ENCODE measurements at places on chromosomes 3 and 15. TPM values are rescaled to one million over a fixed set of nuclear protein-coding genes. Genes with fewer than 3 reads are reported as not detected.

GRCh38 chr15:87757084-87757483 is 499.5 kb downstream of the NTRK3 start:
- no peak overlapping the region for H3K27ac ChIP-seq
- peaks cover 7% of the 10 kb centered on the region for H3K4me1 ChIP-seq
- no peak for DNase-seq
- H3K36me3 ChIP-seq = no peaks in the 10 kb centered on the region

The IL5RA gene
- total RNA-seq = 0.07 TPM

The LRRC15 gene
- total RNA-seq = not detected

The AADACL2 gene
- total RNA-seq = not detected

The ADIPOQ gene
- not detected for total RNA-seq

Data from cardiac muscle cell (in vitro differentiated cells and primary cell).